ENCODE measurements at places on chromosomes 13 and 19. TPM values are rescaled to one million over a fixed set of nuclear protein-coding genes. Genes with fewer than 3 reads are reported as not detected.

CYP4F8 gene
- polyA plus RNA-seq: not detected

C1QTNF9B gene
- not detected for polyA plus RNA-seq

ZNF229 gene
- polyA plus RNA-seq: 4.8 TPM

GTF3A gene
- polyA plus RNA-seq: 41.5 TPM

Measured in keratinocyte (primary cell).